ENCODE measurements at places on chromosomes 12 and 14. TPM values are rescaled to one million over a fixed set of nuclear protein-coding genes. Genes with fewer than 3 reads are reported as not detected.

- no peak for DNase-seq
These were observed 7.2 kb upstream of the GPR84 start for GRCh38 chr12:54371328-54372112.

FGF23 gene
- total RNA-seq: 0.25 TPM

GRCh38 chr14:35390577-35391387, 13.8 kb downstream of the NFKBIA start:
- no peak for DNase-seq

DNA sequence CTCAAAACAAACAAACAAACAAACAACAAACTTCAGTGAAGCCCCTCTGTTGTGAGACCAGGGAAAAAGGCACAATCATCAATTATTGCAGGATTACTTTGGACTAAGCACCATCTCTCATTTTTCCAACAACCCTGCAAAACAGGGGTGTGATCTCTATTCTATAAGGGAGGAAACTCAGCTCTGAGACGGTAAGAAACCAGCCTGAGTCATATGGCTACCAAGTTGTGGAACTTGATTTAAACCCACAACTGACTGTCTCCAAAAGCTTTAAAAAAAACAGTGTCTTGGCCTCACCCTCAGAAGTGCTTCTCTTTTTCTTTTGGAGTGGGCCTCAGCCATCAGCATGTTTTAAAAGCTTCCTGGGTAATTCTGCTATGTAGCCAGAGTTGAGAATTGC, 49.8 kb downstream of the RIN3 start:
- DNase-seq: no peak

DNA sequence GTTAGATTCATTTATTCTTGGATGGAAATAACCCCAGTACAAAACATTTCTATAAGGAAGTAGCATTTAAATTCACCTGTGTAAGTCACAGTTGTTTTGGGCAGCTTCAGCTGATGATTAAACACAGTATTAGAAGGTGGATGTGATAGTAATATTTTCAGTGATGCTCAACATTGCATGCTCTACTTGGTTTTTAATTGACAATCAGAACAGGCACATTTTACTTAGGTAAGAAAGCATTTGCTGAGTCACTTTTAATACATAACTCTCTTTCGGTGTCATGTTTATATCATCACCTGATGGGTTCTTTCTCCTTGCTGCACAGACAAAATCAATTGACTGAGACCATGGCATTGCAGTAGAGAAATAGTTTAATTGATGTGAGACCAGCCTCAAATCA, 80.7 kb downstream of the CMAS start:
- DNase-seq: no peak

KCNJ8 gene
- total RNA-seq: 4.6 TPM

GRCh38 chr14:102178806-102179205, 39.1 kb downstream of the WDR20 start:
- no peak for DNase-seq

KRT73 gene
- total RNA-seq: not detected

DNA sequence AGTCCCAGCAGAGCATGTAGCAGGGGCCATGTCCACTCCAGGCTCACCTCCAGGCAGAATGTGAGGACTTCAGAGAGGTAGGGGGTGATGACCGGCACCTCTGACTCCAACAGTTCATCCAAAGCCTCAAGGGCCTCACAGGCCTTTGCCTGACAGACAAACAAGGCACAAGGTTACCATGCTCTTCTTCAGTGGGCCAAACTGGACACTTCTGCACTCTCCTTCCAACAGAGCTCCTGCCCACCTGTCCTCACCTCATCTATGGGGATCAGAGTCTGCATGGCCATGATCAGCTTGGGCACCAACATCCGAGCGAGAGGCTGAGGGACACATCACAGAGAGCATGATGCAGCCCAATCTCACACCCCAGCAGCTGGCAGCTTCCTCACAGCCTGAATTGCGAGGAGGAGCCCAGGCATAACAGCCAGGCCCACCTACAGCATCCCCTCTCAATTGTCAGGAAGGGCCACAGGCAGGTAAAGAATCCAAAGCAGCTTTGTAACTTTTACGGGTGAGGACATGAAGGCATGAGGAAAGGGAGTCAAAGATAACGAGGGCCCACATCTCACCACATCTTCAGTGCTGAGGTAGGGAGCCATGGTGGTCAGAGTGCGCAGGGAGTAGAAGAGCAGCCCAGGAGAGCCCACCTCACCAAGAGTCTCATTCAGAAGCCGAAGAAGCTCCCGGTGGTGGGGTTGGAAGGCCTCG, 1.6 kb downstream of the IPO4 start:
- DNase-seq: no peak

DNA sequence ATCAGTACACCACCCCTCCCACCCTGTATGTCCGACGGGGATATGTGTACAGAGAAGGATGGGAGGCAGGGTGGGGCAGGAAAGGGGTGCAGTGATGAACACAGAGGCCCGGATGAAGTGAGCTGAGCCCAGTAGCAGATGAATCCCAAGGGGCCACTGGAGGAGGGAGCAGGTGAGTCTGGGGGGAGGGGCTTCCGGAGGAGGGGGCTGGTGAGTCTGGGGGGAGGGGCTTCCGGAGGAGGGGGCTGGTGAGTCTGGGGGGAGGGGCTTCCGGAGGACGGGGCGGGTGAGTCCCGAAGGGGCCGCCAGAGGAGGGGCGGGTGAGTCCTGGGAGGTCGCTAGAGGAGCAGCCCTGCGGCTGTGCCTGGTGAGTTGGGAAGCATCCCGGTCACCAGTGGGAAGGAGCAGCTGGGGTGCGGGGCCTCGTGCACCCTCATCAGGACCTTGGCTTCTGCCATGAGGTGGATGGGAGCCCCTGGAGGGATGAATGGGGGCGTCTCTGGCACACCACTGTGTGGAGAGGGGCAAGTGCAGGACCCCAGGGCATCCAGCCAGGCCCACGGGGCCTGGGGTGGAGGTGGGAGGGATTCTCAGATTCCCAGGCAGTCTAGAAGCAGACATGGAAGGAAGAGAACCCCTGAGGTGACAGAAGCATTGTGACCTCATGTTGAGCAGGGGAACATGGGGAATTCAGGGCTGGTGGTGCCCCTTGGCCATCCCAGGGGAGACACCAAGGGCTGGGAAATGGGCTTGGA, 14.0 kb downstream of the BEGAIN start:
- DNase-seq: no peak

RNU4-1 gene
- 4,497 TPM for total RNA-seq
